DMS79 treated with DMSO at 0.1 percent for 48 hours (cell line): ENCODE measurements at places on chromosomes 3 and 15.
A peak's percentile ranks its signal among the peaks of the same experiment; 100 is the strongest.

DNA sequence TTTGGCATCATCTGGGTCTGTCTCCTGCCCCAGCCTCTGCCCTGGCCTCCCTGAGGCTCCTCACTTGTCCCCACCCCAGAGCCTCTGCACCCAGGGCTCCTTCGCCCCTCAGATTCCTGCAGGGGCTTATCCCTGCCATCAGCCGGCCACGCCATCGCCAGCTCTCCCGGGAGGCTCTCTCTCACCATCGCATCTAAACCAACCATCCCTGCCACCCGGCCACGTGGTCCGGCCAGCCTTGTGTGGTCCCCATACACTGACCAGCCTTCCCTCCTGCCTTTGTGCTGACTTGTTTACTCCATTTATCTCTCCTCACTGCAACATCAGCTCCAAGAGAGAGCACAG is 134.3 kb upstream of the IQSEC1 start:
- DNase-seq: no peak

DNA sequence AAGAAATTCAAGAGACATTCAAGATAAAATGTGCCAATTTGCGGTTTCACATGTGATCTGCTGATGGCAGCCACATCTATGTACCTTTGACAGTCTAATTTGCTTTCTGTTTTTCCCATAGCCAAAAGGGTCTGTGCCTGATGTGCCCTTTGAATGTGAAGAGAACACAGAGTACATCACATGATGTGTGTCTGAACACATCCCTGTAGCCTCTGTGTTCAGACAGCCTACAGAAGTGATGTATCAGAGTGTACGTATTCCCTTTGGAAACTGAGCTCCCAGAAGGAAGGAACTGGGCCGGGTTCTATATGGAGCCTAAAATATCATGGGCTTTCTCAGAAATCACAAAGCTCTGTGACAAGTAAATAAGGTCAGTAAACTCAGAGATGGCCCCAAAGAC is 52.4 kb downstream of the BOC start:
- no peak for DNase-seq

DNA sequence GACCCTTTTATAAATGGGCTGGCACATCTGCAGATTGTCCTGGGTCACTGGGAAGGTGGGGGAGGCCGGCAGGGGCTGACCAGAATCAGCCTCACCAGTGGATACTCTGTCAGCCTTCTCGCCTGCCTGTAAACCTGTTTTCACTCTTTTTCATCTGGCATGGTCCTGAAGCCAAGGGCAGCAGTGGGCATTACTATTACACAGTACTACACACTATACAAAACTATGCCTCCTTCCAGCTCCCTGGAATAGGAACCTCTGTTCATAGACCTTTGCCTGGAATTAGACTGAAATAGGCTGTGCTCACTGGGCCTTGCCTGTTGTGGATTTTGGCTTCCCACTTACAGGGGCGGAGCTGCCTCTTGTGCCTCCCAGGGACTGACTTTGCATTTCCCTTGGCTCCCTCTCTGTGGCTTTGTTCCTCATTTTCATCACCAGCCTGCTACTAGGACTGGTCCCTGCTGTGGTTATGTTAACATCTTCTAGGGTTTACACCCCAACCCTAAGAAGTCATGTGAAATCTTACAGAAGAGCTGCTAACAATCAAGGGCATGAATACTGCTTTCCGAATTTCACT is 120.7 kb downstream of the FNDC3B start:
- no peak for DNase-seq

DNA sequence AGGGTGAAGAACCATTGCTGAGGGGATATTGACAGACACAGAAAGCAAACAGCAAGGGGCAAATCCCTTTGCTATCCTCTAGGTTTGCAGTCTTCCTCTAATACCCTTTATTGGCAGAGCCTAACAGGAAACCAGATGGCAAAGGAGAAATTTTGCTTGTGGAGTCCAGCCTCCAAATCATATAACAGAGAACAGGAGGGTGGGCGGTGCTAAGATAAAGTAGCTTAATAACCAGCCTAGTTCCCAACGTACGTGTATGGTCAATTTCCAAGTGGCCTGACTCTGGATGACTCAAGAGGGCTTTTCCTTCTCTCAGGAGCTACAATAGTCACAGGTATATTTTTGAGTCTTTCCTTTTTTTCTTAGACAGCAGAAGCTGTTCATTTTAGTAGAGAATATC is 404.5 kb downstream of the PDCD6IP start:
- no peak for DNase-seq

DNA sequence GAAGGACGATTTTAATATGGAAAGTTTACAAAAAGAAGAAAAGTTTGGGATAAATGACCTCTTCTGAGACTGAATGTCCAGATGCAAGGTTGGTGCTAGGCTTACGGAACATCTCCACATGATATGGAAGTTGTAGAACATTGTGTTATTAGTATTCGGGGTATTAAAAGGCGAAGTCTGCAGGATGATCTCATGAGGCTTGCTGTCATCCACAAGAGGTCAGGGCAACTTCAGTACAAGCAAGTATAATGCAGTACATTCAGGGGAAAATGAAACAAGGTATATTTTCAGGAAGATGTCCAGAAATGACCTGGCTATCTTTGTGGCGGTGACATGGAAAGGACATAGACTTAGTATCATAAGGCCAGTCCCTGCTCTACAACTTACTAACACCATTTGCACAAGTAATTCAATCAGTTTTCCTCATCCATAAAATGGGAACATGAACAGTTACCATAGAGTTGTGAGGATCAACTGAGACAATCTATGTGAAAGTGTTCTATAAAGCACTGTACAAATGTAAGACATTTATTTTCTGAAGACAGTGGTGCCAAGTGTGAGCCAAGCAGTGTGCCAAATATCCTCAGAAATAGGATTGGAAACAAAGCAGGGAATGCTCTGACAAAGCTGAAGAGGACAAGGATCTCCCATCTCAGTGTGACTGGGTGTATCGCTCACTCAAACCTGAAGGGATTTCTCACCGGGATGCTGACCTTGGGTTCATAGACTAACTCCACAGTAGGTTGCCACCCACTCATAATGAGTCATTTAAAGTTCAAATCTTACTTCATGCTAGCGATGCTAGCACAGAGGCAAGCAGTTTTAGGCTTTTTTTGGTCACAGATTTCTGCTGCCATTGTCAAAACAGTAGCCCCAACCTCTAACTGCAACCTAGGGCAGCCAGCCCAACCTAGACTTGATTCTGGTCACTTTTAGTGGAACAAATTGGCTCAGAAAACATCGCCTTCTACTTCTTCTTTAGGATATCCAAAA is 118.3 kb downstream of the TIGIT start:
- no peak for DNase-seq

DNA sequence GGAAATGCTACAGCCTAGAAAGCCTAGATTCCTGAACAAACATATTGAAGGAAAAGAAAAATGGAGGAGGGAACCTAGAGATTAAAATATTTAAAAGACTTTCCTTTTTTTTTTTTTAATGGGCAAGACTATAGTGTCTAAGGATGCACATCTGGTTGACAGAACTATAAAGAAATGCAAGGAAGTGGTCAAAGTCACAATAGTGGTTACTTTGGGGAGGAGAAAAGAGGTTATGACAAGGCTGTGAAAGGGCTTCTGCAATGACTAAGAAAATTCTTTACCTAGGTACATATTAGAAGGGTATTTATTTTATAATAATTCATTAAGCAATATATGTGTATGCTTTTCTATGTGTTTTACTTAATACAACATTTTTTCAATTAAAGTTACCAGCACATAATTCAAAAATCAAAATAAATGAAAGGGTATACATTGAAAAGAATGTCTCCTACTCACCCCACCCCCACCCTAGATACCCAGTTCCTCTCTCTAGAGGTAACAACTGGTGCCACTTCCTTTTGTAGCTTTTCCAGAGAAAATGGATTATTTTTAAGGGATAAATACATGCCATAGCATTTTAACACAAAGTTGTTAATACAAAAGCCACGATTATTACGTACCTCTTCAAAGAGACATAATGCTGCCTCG is 70.1 kb downstream of the HERC1 start:
- no peak for DNase-seq

DNA sequence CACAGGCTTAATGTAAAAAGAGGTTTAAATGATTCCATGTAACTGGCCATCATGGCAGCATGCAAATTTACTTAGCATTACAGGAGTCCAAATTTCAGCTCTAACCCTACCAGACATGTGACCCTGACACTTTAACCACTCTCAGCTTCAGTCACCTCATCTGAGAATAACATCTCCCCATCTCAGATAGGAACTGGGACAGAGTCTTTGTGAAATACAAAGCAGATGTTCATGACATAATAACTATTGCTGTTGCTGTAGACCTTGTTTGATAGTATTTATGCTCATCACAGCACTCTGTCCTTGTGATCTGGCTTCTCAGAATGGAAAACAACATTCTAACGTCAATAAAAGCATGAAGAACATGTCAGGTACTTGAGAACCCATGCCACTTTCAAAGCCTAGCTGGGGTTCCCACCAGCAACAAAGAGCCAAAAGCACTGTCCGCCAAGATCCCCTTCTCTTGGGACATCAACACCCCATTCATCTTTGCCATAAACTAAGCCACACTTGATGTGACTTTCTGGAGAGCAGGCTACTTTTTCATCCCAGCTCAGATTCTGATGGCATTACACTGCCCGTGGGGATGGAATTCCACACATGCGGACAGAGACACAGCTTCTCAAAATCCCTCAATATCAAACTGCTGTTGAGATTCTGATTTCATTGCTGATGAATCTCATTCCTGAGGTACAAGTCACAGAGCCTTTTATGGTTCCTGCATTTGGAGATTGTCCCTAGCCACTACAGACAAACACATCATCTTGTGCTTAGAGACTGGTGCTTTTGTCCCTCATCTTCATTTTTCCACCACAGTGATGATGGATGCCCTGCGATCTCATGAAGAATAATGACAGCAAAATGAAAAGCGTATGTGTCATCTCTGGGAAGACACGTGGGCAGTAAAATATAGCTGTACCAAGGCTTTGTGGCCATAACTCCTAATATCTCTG is 202.7 kb downstream of the TNIK start:
- no peak for DNase-seq

DNA sequence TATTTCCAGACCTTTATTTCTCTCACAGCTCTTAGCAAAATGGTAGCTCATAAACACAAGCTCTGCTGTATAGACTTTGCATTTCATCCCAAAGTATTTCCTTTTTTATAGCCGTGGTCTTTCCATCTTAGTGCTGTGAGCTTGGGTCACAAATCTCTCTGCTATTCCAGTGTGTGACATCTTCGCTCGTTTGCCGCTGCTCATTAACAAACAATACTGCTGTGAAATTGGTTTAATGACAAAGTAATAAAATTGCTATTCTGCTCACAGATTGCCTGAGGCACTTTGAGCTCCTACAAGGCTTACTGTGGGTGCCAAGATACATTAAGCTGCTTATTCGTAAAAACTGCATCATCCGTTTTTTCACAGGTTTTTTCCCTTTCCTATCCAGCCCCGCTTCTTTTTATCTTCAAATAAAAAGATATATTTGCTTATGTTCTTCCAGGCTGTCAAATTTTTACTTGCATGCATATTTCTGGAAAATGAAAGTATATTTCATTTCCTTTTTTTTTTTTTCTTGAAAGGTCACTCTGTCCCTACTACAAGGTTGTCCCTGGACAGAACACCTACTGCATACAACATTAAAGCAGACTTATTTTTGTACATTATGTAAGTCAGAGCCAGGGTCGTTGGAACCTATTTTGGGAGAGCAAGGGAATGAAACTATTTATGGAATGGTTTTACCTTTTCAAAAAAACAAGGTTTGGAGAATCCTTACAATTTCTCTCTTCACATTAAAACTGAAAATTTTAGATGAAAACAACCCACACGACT is 174.5 kb downstream of the MEIS2 start:
- peak; percentile 2 for DNase-seq

GRCh38 chr3:39361252-39361927 is 21.8 kb upstream of the SLC25A38 start:
- DNase-seq: no peak

- DNase-seq: no peak
Measured at GRCh38 chr15:49066372-49066771, 20.1 kb upstream of the SECISBP2L start.

- peak; percentile 0 for DNase-seq
Measured at GRCh38 chr15:81256916-81257315, 60.2 kb downstream of the IL16 start.
